ENCODE measurements at places on chromosomes 4 and X.

- DNase-seq: no peak
Measured at GRCh38 chr4:101217353-101218031, 129.8 kb downstream of the PPP3CA start.

DNA sequence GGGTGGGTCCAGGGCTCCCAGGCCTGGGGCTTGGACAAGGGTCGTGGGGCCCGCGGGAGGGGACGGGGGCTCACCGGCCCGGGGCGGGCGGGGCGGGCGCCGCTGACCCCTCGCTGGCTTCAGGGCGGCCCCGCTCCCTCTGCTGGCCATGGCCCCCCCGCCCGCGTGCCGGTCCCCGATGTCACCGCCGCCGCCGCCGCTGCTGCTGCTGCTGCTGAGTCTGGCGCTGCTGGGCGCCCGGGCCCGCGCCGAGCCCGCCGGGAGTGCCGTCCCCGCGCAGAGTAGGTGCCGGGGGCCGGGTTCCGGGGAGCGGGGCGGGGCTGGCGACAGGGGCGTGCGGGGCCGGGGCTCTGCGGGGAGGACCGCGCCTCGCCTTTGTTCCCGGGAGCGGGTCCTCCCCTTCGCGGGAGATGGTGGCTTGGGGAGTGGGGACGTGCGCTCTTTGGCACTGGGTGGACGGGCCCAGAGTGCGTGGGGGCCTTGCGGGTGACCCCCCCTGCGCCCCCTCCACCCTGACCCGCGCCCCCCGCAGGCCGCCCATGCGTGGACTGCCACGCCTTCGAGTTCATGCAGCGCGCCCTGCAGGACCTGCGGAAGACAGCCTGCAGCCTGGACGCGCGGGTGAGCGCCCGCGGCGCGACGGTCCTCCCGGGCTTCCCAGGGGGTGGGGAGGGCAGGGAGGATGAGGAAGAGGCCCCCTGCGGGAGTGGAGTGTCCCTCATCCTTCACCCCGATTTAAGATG, 16.8 kb upstream of the NAT8L start:
- DNase-seq: no peak

- peak; percentile 10 for DNase-seq
Measured at GRCh38 chrX:153644356-153645125, 2.5 kb upstream of the DUSP9 start.

DNA sequence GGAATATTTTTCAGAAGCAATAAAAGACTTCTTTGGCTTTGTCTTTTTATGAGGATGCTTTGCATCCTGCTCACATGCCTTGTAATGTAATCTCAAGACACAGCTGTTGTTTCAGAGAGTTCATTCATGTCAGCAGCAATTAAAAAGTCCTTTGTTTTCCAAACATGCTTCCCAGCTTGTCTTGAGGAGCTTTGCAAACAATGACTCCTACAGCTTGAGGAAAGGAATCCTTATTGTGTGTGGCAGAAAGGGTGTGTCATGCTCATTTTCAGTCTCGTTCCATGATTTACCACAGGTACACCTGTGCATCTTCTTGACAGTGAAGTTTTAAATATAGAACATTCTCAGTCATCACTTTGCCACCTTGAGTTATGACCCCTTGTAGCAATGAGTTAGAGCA, 139.2 kb upstream of the AADAT start:
- DNase-seq: no peak

DNA sequence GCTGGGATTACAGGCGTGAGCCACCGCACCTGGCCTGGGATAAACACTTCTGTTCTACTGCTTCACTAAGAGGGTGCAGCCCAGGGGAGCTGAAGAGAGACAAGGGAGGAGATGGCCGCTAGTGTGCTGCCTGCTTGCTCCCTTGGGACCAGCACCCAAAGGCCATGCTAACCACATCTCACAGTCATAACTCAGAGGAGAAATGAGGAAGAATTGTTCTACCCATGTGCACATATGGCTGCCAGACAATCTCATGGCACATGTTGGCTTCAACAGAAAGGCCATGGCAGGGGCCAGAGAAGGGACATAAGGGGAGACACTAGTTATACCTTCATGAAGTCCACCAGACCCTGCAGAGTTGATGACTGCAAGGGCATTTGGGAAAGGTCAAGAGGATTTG, 22.4 kb downstream of the CLDN22 start:
- DNase-seq: no peak

Measured in Kasumi-1 (cell line).